ENCODE measurements at places on chromosomes 6 and 20. TPM values are rescaled to one million over a fixed set of nuclear protein-coding genes. Genes with fewer than 3 reads are reported as not detected.

The HLA-DOA gene
- not detected for total RNA-seq

The PDYN gene
- not detected for total RNA-seq

The MRPS18B gene
- 87.9 TPM for total RNA-seq

The PSMB8 gene
- total RNA-seq, result 41.2 TPM

The MDFI gene
- total RNA-seq, result 1.2 TPM

The SLC18B1 gene
- total RNA-seq, result 6.3 TPM

The TRMT11 gene
- total RNA-seq, result 51.4 TPM

The MEI4 gene
- not detected for total RNA-seq

The OOEP gene
- not detected for total RNA-seq

The GABRR1 gene
- total RNA-seq, result not detected

The DOK5 gene
- 14.6 TPM for total RNA-seq

The MAS1L gene
- not detected for total RNA-seq

The TREM1 gene
- 0.66 TPM for total RNA-seq

The PPP1R16B gene
- total RNA-seq, result 5.3 TPM

The HSPA12B gene
- total RNA-seq, result 0.12 TPM

The IMPG1 gene
- 0.37 TPM for total RNA-seq

The GSTA2 gene
- total RNA-seq, result not detected

The MCCD1 gene
- not detected for total RNA-seq

The SLPI gene
- not detected for total RNA-seq

The MAP7 gene
- 1.4 TPM for total RNA-seq

The STK38 gene
- total RNA-seq, result 19.0 TPM

The HLA-DPA1 gene
- total RNA-seq, result 4.0 TPM

The PRICKLE4 gene
- not detected for total RNA-seq

The DEFB119 gene
- total RNA-seq, result not detected

The TSBP1 gene
- total RNA-seq, result not detected

The OR2J2 gene
- not detected for total RNA-seq

The TRERF1 gene
- total RNA-seq, result 7.2 TPM

The NKX2-4 gene
- not detected for total RNA-seq

The HTR1B gene
- not detected for total RNA-seq

The ARFGEF3 gene
- total RNA-seq, result 1.7 TPM

The IRF4 gene
- under 0.01 TPM for total RNA-seq

The TXLNB gene
- total RNA-seq, result 0.37 TPM

The TRIM10 gene
- total RNA-seq, result not detected

The RSPH4A gene
- 0.12 TPM for total RNA-seq

The ZFP57 gene
- 0.11 TPM for total RNA-seq

The SPATA25 gene
- 1.5 TPM for total RNA-seq

The ENPP5 gene
- total RNA-seq, result 0.55 TPM

The LSM2 gene
- total RNA-seq, result 48.9 TPM

The DEFB125 gene
- total RNA-seq, result not detected
